ENCODE measurements at places on chromosomes 1 and 21. TPM values are rescaled to one million over a fixed set of nuclear protein-coding genes. Genes with fewer than 3 reads are reported as not detected.

Gene OR2L8
- not detected for total RNA-seq

Gene APH1A
- 133 TPM for total RNA-seq

Gene HSF2BP
- total RNA-seq = 2.0 TPM

Gene CFHR1
- total RNA-seq = 2.3 TPM

Gene REN
- total RNA-seq = 0.89 TPM

Gene MFSD2A
- 28.5 TPM for total RNA-seq

DNA sequence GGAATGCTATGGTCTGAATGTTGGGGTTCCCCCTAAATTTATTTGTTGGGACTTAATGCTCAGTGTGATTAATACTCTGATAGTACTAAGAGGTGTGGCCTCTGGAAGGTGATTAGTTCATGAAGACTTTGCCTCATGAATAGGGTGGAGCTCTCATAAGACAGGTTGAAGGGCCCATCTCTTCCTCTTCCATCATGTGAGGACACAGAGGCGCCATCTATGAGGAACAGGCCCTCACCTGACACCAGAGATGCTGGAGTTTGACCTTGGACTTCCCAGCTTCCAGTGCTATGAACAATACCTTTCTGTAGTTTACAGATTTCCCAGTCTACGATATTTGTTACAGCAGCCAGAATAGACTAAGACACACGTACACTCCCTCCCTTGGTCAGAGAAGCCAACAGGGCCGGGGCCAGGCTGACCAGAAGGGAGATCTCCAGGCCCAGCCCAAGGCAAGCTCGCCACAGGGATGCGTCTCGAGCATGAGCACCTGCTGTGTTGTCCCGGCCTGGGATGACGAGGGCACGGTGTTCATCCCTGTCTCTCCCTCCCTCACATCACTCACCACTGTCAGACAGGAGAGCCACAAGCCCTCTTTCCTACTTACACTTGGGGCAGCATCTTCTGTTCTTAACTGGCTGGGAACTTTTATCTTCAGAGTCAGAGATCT, 4.7 kb upstream of the ABCG1 start:
- DNase-seq = no peak

DNA sequence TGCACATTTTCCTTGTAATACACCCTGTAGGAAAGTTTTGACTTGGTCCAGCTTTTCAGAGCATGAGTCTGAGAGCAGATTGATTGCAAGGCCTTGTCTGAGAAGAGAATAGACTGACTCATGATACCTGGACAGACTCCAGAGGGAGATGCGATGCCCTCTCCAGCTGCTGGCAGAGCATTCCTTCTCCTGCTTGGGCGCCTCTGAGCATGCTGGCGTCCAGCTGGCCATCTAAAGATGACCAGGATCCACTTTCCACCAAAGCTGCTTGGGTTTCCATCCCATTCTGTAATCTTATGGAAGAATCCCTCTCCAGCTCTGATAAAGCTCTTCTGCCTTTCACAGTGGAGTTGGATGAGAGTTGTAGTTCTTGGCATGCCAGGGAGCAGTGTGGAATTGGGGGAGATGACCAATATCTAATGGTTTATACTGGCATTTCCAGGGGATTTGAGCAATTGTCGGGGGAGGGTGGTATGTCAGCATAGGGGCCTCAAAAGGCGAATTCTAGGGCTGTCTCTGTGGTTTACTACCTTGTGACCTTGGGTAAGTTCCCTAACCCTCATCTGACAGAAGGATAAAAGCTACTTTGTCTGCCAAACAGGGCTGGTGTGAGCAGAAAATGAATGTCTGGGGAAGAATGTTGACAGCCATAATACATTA, 19.5 kb downstream of the SZRD1 start:
- no peak for DNase-seq

GRCh38 chr1:21494196-21494595, 15.0 kb upstream of the ALPL start:
- DNase-seq = no peak

DNA sequence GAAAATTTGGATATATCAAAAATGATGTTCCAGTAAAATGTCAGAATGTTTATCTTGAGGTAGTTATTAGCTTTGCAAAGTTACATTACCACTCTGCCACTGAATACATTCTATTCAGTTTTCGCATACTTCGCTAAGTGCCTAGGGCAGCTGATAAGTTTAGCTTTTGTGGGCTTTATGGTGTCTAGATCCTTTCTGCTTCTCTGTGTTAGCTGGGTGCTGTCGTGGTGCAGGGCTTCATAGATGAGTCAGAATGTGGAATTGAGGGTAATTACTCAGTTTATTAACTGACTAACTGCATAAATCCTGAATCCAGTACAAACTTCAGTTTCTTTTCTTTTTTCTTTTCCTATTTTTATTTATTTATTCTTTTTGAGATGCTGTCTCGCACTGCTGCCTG, 21.5 kb downstream of the NCAM2 start:
- no peak for DNase-seq

DNA sequence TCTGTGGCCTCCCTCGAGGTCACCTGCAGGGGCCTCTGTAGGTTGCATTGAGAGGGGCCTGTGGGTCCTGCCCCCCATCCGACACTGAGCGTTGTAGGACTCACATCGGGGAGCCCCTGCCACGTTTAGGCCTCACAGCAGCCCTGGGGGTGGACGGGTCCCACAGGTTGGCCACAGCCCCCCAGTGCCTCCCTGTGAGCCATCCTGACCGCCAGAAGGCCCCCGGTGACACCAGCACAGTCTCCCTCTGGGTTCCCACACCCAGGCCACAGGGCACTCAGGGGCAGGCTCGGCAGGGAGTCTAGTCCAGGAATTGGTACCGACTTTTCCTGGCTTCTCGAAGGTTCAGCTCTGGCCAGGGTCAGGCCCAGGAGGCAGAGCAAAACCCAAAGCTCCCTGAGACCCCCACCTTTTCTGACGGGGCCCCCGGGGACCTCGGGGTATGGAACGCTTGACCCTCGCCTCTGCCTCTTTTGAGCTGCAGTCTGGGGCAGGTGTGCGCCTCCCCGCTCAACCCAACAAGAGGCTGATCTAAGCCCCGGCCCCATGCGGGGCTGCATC, 13.9 kb upstream of the POFUT2 start:
- DNase-seq = no peak

- DNase-seq = no peak
Measured at GRCh38 chr1:216739793-216740192, 16.6 kb upstream of the ESRRG start.

DNA sequence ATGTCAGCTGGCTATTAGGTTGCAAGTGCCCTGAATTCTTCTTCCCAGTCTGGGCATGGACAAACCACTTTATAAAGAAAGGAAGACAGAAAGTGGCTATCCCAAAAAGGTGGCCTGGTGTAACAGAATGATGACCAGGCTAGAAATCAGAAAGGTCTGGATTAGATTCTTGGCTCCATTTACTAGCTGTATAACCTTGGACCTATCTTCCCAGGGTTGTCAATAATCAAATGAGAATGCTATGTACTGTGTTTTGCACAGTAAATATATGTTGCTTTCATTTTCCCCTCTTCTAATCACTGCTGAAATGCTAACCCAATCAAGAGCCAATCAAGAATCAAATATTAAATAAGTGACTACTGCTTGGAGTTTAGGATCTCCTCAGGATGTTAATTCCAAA, 20.4 kb downstream of the RNF19B start:
- no peak for DNase-seq

DNA sequence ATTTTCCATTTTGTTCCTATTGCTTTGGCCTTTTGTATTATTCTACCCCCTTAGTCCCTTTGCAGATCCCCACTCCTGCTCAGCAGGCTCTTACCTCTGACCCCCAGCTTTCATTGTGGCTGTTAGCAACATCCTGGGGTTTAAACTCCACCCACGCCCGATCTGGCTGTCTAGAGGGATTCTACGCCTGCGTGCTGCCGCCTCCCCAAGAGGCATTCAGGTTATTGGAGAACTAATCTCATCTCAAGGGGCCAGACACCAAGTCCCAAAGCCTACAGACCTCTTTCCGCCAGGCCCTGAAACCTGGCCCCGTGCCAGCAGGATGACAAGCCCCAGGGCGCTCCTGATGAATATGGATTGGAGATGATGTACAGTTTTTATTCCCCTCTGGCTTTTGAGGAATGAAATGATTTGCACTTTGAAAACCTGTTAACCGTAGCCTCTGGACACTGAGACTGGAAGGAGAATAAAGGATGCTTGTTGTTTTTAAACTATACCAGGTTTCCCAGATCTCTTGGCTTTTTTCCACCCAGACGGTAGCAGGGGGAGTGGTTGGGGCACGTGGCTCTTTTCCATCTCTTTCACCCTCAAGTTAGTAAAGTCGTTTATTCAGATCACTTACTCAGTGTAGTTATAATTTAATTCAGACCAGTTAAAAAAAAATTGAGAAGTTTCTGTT, 14.5 kb upstream of the IKBKE start:
- DNase-seq = no peak

- DNase-seq = no peak
Measured at GRCh38 chr1:3308053-3308452, 146.4 kb upstream of the ARHGEF16 start.

DNA sequence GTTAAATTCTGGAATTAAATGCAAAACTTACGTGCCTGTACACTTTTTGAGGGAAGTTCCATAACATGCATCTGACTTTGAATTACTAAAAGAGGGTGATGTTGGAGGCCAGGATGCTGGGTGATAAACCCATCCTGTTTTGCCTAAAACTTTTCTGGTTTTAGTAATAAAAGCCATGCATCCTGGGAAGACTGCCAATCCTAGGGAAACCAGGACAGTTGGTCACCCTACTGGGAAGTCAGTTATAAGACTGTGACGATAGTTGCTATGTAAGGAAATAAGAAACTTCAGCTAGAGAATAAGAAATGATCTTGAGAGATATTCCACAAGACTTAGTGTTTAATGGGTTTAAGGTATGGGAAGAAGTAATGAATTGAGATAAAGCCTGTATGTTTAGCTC, 336.6 kb upstream of the LYPLAL1 start:
- DNase-seq = no peak

DNA sequence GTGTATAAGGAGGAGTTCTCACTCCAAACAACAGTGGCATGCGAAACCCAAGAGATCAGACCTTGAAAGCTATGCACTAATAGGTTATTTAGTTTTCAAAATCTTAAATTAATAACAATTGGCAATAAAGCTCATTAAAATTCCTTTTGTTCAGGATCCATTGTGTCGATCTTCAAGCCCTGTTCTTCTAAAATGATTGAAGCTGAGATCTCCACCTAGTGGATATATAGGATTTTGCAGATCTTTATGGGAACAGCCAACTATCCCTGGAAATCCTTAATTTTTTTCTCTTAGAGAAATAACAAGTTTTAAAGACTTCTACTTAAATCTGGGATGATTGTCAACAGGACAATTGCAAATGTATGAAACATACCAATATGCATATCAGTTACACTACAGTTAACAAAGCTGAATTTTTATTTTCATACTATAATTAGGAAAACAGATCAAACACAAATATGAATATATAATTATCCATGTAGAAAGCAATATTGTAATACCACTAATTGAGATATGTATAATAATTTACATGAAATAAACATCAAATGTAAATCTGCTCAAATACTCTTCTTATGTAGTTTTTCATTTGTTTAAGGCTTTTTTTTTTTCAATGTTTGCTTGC, 43.3 kb downstream of the LRRC53 start:
- no peak for DNase-seq

DNA sequence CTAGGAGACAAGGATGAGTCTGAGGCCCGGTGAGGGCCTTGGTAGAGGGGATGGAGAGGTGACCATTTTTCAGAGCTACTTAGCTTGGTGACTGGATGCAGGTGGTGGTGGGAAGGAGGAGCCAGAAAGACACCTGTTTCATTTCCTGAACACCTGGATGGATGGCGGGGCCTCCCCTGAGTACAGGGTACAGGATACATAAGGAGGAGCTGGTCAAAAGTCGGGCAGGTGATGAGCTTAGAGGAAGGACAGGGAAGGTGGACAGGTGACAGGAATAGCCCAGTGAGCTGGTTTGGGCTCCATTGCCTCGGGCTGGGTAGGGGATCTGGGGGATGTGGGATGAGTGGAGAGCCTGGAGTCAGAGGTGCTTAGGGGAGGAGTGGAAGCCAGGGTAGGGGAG, 6.3 kb downstream of the FAAH start:
- DNase-seq = no peak

DNA sequence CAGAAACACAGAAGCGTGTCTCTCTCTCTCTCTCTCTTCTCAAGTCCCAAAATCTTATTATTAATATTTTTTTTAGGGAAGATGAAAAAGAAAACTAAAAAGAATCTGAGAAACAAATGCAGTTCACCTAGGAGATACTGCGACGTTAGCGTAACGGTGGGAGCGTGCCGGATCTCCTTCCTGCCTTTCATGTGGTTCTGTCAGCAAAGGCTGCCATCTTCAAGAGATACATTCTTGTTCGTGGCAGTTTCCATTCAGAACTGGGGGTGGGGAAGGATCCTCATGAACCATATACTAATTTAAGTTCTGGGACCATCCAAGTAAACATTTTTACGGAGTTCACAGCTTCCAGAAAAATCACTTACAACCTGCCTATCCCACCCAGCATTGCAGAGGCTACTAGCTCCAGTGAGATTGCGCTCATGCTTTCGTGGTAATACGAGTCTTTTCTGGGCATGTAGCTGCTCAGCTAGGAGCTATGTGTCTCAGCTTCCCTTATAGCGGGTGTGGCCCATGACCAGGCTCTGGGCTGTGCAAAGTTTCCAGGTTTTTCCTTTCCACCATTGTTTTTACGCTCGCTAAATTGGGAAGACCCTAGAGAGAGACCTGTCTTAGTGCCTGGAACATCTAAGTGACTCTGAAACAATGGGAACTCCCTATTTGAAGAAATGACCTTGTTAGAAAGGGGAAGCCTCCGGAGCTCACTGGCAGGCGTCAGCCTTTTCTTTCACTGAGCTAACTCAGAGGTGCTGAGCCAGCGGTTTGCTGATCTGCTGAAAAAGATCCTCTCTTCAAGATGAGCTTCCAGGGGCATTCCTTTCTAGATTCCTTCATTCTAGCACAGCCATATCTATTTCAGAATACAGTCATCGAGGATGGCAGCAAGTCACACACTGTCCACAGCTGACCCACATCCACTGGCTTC, 17.3 kb downstream of the SLAMF1 start:
- DNase-seq = no peak

Data from ureter (tissue), 1 donor.